Posterior vena cava (tissue), 2 donors: ENCODE measurements at places on chromosomes 3 and 15.

GRCh38 chr15:70535071-70535954 lies 228.0 kb downstream of the UACA start:
- no peak for DNase-seq

DNA sequence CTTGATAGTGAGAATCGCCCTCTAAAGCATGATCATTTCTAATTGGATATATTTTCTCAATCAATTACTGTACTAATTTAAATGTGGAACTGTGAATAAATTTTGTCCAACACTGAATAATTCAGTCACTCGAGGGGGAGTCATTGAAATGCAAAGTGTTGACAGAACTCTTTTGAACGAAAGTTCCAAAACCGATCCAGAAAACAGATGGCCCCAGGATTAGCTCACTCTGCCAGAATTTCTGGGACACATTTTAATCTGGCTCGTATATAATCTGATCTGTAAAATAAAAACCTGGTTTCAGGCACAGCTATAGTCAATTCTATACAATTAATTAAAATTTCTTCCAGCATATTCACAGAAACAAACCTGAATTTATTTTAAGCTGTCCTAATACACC lies 580.4 kb downstream of the ROBO1 start:
- no peak for DNase-seq

- DNase-seq: no peak
Observed at GRCh38 chr15:30865257-30865656, 38.5 kb upstream of the FAN1 start.

DNA sequence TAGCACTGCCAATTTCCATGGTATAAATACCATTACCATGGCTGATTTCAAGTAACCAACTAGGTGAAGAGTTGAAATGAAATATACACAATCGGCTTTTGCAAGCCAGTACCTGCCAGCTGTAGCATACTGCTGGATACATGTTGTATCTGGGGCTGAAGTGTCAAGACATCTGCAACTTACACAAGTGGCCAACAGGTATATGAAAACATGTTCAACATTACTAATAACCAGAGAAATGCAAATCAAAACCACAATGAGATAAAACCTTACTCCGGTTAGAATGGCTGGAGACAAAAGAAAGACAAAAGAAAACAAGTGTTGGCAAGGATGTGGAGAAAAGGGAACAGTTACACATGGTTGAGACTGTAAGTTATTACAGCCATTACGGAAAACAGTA lies 11.6 kb downstream of the ATOSA start:
- no peak for DNase-seq

DNA sequence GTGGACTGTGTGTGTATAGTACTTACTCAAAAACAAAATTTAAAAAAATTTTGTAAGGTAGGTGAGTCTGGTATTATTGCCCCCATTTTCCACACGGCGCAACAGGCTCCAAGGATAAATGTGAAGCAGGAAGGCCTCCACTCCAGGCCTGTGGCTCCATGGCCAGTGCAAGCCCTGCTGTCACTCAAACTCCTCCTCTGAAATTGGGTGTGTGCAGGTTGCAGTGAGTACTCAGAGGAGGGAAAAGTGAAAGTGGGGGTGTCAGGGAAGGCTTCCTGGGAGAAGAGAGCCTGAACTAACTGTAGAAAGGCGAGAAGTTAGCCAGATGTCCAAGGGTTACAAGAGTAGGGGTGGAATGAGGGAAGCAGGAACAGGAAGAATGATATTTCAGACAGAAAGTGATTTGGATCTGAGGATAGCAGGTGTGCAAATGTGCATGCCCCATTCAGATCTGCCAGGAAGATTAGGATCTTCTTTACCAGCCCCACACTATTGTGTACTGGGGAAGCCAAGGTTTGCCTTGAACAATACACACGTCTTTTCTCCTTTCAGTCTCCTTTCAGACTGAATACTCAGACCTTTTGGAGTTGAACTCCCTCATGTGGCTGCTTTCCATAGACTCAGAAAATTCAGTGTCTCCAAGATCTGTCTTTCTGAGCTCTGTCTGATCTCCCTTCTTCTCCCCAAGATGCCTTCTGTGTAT lies 48.7 kb upstream of the RYK start:
- DNase-seq: no peak

- no peak for DNase-seq
Observed at GRCh38 chr15:96125721-96126415, 204.6 kb upstream of the NR2F2 start.

DNA sequence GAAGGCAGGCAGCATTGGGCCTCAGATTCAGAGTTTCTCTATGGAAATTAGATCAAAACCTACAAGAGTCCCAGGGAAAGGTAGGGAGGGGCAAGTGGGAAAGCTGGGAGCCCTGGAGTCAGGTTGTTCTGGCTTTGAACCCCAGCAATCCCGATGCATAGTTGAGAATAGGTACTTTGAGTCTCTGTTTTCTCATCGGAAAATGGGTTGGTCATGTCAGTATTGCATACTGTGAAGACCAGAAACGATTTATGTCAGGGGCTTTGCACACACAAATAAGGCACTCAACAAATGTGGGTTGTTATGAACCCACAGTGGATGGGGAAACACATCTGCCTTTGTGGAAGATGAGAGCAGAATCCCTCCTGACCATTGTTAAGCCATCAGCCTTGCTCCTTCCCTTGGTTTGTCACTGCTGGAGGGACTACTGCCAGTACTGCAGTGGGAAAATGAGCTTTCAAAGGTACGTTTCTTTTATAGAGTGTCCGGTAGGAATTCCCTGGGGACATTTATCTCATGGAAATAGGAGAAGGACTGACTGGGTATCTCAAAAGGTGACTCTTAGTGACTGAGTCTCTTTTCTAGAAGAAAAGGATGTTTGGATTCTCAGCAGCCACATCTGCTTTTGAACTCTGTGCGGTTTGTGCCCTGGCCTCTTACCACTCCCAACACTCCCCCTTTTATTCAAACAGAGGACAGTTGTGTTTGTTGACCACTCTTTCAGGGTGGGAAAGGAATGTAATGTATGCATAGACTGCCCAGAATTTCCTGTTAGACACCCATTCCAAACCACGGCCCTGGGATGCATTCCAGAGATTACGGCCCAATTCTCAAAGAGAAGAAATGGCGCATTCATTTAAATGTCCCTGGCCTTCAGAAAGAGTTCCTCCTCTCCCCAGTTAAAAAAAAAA lies 54.6 kb upstream of the VILL start:
- DNase-seq: no peak
